Activated CD8-positive, alpha-beta memory T cell treated with anti-CD3 and anti-CD28 coated beads for 1 hour (primary cell): ENCODE measurements at places on chromosomes 3 and 15.

DNA sequence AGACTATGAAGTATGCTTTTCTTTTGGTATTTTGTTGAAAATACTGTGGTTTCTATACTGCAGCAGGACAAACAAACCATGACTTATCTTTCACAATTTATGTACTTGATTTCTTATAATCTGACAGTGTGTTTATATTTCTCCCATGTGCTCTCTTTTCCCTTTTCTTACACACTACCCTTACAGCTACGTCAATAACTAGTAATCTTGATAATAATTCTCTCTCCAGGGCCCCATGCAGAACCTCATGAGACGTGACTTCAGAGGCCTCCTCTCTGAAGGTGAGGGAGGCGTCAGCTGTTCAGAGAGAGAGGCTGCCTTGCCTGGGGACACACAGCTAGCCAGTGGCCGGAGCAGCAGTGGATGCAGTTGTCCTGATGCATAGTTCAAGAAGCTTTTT is 35.9 kb downstream of the KY start:
- DNase-seq = no peak

- no peak for DNase-seq
These were observed 34.6 kb upstream of the PPIB start for GRCh38 chr15:64197425-64197824.

GRCh38 chr3:171614318-171614921 is 154.2 kb upstream of the TNIK start:
- no peak for DNase-seq

DNA sequence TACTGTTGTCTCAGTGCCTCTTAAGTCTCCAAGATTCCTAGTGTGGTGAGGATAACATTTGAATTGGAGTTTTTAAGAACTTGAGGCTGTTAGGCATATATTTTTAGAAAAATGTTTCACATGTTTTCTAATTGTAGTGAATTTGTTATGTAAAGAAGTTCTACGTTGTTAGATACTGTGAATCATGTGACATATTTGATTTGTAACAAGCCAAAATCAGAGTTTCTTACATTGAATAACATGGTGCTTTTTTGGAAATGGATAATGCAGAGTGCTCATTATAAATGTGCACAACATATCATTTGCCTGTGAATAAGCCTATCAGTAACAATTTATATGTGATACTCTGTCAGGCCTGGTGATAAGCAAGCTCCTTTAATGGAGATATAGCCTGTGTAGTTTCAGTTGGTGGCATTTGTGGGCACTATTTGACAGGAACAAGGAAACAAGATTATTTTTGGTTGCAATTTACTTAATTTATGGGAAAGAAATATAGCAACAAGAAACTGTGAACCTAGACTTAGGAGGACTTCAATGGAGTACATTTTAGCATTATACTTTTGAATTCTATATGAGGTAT is 328.8 kb downstream of the ARPP21 start:
- DNase-seq = no peak

GRCh38 chr15:33119273-33119672 is 75.2 kb downstream of the FMN1 start:
- DNase-seq = no peak

GRCh38 chr3:172643506-172644179 is 67.2 kb downstream of the NCEH1 start:
- DNase-seq = no peak

DNA sequence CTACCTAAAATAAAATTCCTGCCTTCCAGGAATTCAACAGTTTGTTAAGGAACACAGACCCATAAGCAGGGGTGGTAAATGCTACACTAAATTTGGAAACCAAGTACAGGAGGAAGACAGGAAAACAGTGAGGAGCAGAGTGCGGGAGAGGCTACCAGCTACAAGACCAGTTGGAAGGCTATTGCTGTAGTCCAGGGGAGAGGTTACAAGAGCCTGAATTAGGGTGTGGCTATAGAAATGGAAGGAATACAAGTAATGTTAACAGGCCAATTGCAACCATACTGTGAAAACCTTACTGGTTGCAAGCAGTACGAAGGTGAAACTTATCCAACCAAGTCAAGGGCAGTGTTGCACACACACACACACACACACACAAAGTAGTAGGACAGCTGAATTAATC is 880 bp upstream of the ARMC8 start:
- DNase-seq = no peak

DNA sequence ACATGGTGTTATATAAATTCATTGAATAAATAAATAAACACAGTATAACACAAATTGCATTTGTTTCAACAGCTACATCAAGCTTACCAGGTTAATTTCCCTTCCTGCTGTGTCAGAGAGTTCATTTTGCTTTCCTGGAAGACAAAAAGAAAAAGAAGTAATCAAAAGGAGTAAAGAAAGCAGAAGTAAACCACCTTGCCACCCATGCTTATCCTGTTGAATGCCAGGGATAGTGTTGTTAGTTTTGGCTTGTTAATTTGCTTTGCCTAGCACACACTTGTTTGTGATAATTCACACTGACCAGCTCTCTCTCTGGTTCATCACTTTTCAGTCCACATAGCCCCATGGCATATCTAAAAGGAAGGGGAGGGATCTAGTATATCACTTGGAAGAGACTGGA is 29.6 kb downstream of the BTLA start:
- no peak for DNase-seq

DNA sequence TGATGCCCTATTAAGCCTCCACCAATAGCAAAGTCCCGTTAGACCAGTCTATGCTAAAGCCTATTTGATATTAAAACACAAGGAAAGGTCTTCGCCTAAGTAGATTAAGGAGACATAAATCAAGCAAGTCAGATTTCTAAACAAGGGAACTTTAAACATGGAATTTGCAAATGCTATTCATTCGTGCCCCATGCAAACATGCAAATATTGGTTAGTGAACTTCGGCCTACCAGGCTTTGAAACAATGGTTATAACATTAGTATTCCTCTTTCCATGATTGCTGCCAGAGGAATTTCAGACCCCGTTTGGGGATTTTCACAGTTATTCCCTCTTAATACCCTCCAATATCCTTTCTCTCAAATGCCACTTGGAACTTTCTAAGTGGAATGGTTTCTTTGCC is 36.9 kb upstream of the ZNF280D start:
- DNase-seq = no peak

GRCh38 chr15:67878712-67879206 is 38.9 kb upstream of the RNU6-1 start:
- no peak for DNase-seq

DNA sequence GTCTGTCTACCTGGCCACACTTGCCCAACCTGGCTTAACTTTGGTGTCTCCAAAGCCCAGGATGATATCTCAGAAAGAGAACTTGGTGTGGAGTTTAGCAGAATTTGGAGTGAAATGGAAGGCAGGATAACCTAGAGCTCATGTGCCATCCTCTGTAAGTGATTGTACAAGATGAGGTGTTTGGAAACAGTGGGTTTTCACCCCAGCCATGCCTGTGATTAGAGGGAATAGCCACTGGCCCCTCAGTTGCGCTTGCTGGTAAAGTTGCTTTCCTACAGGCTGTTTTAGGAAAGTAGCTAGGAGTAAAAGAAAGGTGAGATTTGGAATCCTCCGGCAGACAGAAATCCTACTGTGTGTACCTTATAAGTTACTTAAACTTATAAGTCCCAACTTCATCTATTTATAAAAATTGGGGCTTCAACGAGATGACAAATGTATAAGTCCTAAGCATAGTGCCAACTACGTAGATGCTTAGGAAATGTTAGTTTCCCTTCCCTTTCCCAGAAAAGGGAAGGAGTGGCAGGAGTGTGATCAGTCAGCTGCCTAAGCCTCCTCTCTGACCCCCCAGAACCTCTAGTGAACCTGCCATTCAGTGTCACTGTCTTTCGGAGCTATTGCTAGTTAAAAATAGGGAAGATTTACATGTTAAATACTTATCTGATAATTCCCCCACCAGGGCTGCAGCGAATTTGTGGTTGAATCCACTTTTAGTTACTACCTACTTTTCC is 13.4 kb upstream of the BMF start:
- DNase-seq = no peak

DNA sequence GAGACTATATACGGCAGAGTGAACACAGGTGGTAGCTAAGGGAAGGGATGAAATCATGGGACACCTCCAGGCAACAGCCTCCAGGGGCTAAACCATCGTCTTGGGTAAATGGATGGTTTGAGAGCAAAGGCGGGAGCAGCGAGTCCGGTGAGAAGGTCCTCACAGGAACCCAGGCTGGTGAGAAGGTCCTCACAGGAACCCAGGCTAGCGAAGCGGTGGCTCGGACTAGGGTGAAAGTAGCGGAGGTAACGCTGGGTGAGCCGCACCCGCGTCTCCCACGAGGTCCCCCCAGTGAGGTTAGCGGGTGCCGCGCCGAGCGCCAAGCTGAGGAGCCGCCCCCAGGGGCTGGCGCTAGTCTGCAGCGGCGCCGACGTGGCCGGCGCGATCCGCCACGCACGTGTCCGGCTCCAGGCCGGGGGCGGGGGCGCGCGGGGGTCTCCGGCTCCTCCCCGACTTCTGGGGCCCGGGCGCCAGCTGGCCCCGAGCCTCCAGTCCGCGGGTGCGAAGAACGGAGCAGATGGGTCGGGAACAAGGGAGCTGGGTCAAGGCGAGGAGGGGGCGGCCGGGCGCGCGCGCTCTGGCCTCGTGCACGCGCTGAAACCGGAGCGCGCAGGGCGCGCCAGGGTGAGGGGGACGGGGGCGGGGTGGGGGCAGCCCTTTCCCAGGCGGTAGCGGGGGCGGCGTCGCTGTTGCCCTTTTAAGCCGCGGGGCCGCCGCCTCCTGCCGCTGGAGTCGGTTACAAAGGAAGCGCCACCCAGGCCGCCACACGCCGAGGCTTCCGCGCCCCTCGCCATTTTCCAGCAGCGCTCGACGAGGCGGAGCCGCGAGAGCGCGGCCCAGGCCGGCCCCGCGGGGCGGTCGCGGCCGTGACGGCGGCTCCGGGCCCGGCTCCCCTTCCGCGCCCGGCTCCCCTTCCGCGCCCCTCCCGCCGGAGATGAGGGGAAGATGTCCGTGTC is at the start of gene UBE2Q2:
Gene UBE2Q2 (plus strand): TSS at position 726 of the 956 bp plus-strand sequence. CDS start 220 bp downstream, at position 946.
- DNase-seq = peak; percentile 40

DNA sequence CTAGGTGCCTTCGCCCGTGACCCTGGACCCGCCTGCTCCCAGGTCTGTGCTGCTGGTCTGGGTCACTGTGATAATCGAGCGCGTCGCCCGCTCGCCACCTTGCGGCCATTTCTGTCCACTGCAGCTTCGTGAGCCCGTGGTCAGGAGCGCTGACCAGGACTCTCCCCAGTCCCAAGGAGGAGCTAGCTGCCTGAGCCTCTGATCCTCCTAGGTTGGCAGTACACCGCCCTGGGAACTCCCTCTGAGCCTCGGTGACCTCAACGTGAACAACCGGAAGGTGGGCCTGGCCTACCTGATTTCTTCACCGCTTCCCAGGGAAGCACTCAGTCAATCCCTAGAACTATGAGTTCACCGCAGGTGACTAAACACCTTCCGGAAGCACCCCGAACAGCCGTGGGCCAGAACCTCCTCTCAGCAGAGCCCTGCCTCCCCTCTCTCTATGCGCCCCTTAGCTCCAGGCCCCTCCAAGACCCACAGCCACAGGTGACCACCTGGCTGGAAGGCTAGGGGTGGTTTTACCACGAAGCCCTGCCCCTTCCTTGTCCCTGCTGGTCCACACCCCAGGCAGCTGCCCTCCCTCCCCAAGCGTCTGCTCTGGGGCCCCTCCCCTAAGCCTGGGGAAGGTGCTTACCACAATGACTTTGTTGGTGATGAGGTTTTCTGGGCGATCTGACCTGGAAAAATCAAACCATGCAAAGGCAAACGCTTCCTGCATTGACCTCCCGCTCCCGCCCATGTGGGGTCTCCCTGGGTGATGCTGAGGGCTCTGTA is 9.7 kb downstream of the PLA2G4D start:
- DNase-seq = peak; percentile 12
